ENCODE measurements at places on chromosomes 1 and 21.

GRCh38 chr1:178122283-178122682 lies 28.4 kb downstream of the RASAL2 start:
- no peak for DNase-seq

GRCh38 chr1:198529414-198529813 lies 11.1 kb downstream of the ATP6V1G3 start:
- no peak for DNase-seq

GRCh38 chr1:31788825-31789256 lies 24.7 kb upstream of the ADGRB2 start:
- peak; percentile 8 for DNase-seq

- no peak for DNase-seq
Observed at GRCh38 chr1:118073648-118074435, 111.2 kb downstream of the SPAG17 start.

DNA sequence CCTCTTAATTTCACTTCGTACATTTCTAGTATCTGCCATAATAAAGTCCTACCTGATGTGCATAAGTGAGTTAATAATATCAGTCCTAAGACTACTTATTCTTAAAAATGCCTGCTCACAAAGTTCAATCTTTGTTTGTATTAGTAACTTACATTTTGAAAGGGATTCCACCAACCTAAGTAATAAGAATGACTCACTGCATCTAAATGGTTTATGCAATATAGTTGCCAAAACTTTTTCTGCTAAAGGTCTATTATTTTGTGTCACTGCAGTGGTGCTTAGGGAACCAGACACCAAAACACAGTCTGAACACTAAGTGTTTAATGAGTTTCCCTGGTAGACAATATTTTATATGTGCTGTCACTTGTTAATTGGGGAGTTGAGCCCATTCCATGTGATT lies 1.8 kb downstream of the ZNF669 start:
- DNase-seq, result no peak

DNA sequence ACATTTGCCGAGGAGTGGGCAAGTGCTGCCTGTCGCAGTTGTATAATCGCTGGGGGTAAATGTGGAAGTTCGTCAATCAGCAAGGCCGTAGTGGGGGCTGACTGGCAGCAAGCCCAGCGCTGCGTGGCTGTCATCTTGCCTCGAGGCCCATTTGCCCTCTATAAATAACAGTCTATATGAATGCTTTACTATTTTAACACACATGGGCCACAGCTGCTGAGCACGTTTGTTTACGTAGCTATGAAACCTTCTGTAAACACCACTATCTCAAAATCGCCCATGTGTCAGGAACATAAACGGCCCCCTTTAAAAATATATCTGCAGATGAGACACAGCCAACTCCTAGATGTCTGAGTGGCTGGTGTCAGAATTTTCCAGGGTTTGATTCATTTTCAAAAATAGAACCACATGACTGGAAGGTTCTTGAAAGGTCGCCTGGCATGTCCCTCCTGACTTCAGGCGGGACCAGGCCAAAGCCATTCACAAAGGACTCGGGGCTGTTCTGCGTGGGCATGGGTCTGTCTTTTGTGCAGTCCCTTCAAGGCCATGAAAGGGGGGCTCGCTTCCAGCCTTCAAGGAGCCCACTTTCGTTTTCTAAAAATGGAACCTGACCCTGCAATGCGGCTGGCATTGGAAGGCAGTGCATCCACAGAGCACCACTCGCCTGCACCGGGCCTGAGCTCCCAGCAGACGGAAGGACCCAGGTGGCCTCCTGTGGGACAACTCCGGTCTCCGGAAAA lies 205.5 kb downstream of the KCNJ6 start:
- DNase-seq, result no peak

GRCh38 chr1:224502459-224503160 lies 68.0 kb upstream of the WDR26 start:
- no peak for DNase-seq

- DNase-seq, result no peak
Observed at GRCh38 chr1:164671966-164672571, 113.1 kb downstream of the PBX1 start.

- no peak for DNase-seq
Observed at GRCh38 chr1:163337631-163338030, 15.9 kb downstream of the NUF2 start.
